ENCODE measurements at places on chromosomes 2 and 18.

GRCh38 chr2:40244675-40245074 lies 207.2 kb downstream of the SLC8A1 start:
- peak; percentile 73 for DNase-seq

- no peak for DNase-seq
Measured at GRCh38 chr2:32166115-32166574, 481 bp downstream of the SLC30A6 start.

DNA sequence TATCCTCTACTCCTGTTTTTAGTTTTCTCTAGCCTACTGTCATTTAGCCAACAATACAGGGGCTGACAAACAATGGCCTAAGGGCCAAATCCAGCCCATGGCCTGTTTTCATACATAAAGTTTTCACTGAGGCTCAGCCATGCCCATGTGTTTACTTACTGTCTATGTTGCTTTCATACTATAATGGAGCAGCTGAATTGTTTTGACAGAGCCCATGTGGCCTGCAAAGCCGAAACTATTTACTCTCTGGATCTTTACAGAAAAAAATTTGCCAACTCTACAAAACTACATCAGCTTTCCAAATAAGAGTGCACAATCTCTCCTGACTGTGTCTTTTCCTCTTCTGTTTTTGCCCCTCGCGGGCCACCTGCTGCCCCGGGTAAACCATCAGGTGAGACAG lies 24.0 kb downstream of the LGALSL start:
- DNase-seq, result no peak

- peak; percentile 74 for DNase-seq
Measured at GRCh38 chr2:227238238-227239237, 74.1 kb downstream of the COL4A3 start.

DNA sequence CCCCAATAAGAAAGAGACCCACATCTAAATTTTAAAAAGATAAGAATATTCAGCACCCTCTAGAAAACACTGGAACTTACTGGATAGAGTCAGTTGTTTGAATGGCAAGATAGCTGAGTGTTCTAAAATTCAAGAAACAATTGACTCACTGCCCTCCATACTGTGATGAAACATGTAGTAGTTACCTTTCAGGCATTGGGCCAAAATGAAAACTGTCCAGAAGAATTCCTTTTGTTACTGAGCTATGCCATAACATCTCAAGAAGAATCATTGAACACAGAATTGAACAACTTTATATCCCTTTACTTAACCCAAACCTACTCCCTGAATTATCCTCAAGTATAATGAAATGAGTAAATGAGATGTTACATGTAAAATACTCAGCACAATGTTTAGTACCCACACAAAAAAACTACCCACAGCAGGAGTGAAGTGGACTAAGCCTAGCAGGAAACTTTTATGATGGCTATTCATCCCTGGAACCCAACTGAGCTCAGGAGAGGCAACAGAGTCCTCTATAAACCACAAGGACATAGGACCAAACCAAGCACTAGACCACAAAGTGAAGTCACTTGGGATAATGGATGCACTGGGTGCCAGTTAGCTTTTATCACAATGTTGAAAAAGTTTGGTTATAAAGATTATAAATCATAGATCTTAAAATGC lies 32.7 kb downstream of the RBM43 start:
- DNase-seq, result no peak

DNA sequence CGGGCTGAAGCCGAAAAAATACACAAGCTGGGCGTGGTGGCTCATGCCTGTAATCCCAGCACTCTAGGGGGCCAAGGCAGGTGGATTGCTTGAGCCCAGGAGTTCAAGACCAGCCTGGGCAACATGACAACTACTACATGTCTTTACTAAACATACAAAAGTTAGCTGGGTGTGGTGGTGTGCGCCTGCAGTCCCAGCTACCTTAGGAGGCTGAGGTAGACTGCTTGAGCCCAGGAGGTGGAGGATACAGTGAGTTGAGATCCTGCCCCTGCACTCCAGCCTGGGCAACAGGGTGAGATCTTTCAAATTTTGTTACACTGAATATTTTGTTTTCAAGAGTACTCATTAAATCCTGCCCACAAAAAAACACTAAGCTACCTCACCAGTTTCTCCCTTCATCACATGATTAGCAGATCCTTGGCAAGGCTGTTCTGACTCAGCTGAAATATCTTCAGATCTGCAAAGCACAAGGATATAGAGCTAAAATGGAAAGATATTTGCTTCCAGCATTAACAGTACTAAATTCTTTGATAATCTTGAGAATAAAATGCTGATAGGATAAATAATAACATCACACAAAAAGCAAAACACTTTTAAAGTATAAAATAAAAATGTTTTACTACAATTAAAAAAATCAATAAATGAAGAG lies 28.2 kb upstream of the MCM6 start:
- peak; percentile 61 for DNase-seq

DNA sequence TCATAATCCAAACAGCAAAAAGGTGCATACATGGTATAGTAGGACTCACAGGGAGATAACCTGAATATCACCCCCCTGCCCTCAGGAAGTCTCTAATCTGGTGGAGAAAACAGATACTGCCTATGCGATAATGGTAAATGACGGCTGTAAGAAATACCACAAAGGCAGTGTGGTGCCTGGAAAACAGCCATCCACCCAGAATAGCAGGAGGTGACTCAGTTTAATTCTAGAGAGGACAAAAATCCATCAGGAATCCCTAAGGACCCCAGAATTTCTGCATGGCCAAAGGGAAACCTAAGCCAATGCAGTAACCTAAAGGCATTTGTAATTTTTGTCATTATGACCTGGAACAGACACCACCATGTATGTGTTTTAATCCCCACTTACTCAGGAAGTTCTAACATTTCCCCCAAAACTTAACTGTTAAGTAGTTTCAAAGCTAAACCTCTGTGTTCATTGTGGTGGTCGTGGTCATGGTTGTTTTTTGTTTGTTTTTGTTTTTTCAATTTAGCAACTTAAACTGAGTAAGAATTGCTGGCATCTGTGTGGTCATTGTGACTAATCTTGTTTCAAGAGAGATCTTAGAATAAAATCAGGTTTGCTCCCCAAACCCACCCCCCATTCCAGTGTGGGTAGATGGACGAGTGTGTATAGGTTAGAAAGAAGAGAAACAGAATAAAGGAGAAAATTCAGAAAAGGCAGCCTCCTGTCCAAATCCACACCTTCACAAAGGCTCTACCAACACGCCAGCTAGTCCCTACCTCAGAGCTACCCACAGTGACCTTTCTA lies 121.5 kb upstream of the CDCA7 start:
- peak; percentile 48 for DNase-seq

- DNase-seq, result peak; percentile 81
Measured at GRCh38 chr2:189336276-189336975, 104.8 kb upstream of the WDR75 start.

DNA sequence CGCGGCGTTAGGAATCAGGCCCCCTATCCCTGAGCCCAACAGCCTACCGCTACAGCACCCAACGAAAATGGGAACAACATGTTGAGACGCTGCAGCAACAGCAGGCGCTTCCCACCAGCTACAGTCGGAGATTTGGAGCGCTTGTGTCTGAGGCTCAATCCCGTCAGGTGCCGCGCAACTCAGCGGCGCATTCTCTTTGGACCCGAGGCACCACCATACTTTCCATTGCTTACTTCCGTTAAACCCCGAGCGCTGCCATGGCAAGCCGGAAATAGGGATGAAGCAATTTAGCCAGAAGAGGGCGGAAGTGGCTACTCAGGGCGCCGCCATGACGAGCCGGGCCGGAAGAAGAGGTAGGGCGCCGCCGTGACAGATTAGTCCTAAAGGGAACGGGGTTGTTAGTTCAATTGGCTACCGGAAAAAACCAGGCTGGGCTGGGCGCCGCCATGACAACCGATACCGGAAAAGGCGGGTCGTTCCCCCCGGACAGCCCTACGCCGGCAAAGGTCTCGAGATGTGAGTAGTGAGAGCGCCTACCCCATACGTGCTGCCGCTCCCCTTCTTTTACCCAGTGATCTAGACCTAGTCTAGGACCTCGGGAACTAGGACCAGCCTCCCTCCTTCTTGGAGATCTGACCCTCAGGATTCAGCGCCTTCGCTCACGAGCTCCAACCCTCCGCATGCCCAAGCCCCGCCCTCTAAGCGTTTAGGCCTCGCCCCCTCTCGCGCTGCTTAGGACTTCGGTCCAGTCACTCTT lies at the start of gene CHCHD5:
TSS of gene CHCHD5 (plus strand) at position 476 of the 757 bp plus-strand sequence. CDS start at position 515, 39 bp downstream.
- peak; percentile 95 for DNase-seq

DNA sequence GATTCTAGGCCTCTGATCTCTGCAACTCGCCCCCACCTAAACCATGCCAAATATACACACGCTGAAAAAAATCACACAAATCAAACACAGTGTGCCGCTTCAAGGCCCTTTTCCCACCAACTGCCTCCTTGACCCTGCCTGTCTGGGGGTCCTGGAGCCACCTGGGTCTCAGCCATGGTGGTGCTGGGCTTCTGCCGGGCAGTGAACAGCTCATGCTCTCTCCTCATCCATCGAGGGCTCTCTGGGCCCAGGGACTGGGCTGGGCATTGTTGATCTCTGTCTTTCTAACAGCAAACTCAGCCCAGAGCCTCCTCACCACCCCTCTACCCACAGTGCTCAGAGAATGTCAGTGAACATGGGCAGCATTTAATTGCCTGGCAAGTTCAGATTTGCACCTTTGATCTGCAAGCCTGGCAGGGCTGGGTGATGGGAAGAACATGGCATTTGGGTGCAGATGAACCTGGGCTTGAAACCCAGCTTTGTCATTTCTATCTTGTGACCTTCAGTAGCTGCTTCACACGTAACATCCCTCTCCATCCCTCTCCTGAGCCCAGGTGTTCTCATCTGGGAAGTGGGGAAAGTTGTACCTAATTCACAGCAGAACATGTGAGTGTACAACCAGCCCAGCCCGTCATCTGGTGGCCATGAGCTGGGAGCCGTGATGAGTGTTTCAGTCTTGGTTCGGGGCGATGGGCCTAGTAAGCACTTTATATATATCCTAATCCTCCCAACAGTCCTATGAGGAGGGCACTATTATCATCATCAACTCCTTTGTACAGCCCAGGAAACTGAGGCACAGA lies 46.1 kb downstream of the SDC1 start:
- DNase-seq, result no peak

- DNase-seq, result no peak
Measured at GRCh38 chr2:18477293-18477692, 83.2 kb downstream of the RDH14 start.

- peak; percentile 48 for DNase-seq
Measured at GRCh38 chr2:207333599-207334300, 168.0 kb upstream of the KLF7 start.

- no peak for DNase-seq
Measured at GRCh38 chr2:175004730-175004979, 526 bp downstream of the CHN1 start.

DNA sequence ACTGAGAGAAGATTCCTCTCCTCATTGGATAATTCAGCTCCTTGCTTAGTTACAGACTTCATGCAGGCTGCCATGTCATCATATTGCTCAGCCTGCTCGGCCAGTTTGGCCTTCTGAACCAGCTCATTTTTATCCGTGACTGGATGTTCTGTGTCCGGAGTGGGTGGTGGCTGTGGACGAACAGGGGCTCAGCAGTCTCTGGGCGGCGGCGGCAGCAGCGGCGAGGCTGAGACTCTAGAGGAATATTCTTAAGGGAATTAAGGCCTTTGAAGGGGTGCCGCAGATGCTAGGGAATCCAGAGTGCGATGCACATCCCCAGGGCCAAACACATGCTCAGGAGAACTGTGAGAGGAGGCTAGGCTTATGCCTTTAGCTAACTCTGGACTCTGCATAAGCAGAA lies 97.9 kb upstream of the GYPC start:
- no peak for DNase-seq

DNA sequence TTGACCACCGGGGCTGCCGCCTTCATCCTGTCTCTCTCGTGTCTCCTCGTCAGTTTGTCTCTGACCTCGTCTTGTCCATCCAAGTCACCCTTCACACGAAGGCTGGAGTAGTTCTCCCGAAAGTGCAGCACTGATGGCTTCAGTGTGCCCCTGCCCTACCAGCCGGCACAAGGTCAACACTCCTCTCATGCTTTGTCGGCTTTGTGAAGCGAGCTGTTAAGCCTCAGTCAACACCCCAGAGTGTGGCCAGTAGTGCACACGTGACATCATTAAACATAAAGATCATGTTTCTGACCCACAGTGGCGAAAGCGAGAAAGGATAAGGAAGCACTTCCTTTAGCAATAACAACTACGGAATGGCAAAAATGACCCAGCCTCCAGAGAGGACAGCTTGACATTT lies 23.2 kb downstream of the ACKR3 start:
- no peak for DNase-seq

DNA sequence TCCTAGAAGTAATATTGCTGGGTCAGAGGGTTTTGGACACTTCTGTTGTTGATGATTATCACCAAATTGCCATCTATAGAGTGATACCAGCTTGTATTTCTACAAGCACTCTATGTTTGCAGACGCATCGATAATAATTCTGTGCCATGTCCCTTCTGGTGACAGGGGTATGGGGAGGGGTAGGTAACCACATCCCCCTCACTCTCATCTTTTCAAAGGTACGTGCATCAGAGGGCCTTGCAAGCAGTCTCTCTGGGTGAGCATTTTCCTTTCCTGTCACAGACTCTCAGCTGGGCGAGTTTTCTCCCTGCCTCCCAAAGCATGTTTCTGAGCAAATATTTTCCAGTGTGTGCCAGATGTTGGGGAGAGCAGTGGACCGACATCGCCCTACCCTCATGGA lies 98.0 kb downstream of the SMAD7 start:
- no peak for DNase-seq

DNA sequence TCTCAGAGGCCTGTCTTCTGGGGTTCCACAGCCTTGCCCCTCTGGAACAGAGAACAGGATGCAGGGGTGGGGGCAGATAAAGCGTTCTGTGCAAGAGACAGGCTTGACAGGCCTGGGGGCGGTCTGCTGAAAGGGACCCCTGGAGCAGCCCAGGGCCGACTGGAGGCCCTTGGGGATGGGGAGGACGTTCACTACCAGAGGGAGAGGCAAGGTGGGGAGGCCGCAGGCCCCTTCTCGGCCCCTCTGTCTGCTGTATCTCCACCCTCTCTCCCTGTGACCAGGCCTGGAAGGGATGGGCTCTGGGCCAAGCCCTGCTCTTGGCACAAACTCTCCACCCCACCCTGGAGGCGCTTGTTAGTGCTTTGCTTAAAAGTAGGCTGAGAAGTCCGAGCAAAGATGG lies 27.3 kb upstream of the INHBB start:
- DNase-seq, result peak; percentile 19

- DNase-seq, result no peak
Measured at GRCh38 chr2:32931945-32932709, 14.6 kb upstream of the LTBP1 start.

DNA sequence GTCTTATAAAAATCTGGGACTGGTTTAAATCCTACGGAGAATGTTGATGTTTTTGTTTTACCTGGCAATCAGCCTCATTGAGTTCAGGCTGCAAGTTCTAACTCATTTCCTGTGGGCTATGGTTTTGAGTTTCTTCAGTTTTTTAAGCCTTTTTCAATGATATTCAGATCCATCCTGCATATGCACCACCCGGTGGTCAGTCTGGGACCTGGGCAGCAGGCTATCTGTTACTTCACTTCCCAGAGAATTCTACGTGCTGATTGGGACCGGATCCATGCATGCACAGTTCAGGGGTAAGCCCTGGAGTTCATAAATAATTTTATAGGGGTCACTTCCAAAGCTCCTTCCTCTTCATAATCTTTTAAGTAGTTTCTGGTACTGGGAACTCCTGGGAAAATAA lies 339.2 kb upstream of the HNRNPA3 start:
- DNase-seq, result peak; percentile 21

GRCh38 chr2:48427552-48427951 lies 102.4 kb upstream of the STON1 start:
- DNase-seq, result no peak

GRCh38 chr2:102229141-102229769 lies 42.4 kb downstream of the IL1RL2 start:
- DNase-seq, result peak; percentile 90
